ENCODE measurements at places on chromosomes 5 and 9. TPM values are rescaled to one million over a fixed set of nuclear protein-coding genes. Genes with fewer than 3 reads are reported as not detected.

DNA sequence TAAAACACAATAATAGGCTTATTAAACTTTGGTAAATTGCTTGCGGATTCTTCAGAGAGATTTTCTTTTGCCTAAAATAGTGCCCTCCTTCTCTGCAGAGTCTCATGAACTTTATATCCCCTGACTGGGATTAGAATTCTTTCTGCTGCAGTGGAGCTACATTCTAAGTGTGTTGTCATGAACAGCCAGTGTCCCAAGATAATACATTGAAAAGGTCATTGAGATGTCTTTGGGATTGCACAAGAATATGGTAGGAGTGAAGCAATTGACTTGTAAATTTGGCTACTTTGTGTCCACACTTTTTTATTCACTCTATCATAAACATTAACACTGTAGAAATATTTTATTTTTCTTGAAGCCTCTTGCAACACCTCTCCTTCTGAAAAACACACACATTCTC is 604.5 kb downstream of the GABRG2 start:
- DNase-seq: no peak

- DNase-seq: no peak
Observed at GRCh38 chr5:167582283-167582682, 709.2 kb upstream of the WWC1 start.

- DNase-seq: no peak
Observed at GRCh38 chr9:98780059-98780749, 16.2 kb downstream of the ANKS6 start.

DNA sequence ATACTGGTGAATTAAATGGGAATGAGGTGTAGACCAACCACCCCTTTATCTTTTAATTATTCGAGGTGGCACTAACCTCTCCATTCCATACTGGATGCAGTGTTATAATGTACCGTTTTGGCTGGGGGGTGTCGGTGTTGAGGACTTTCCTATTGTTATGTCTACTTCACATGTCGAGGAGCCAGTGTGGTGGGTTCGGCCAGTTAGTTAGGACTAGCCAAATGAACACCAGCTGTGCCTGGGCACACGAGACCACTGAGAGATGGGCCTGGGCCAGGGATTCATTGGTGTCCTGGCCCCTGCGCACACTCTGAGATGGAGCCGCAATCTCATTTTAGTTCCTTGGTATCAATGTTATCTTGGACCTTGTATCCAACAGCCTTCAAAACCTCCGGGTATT is 186.2 kb downstream of the CACNA1B start:
- DNase-seq: no peak

GRCh38 chr5:107517185-107518033 is 153.3 kb downstream of the EFNA5 start:
- DNase-seq: no peak

DNA sequence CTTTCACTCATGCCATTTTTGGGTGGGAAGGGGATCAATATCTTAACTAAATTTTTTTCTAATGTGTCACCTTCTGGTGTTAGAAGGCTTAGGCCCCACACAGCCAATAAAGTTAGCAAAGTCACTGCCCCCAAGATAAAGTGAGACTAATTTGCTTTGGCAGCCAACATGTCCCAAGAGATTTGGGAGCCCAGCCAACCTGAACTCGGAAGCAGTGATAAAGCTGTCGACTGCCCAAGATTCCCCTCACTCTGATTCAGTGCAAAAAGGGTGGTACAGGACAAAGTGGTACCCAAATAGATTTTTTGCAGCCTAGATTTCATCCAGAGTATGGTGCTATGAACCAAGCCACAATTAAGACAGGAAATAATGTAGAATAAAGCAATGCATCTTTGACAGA is 572.5 kb upstream of the ARRDC3 start:
- no peak for DNase-seq

DNA sequence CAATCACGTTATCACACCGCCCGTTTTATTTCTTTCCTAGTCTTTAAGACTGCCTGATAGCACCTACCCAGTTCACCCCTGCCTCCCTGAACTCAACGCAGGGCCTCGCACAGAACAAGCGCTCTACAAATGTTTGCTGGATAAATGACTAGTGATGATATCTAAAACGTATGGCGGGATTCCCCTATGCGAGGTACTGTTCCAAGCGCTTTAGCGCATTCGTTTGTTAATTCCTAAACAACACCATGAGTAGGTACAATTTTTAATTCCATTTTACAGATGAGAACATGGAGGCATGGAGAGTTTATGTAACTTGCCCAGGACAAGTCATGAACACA is 6.6 kb downstream of the POU4F3 start:
- no peak for DNase-seq

- peak; percentile 49 for DNase-seq
Observed at GRCh38 chr5:148831590-148832565, 5.5 kb downstream of the ADRB2 start.

GRCh38 chr9:90508940-90509339 is 133.7 kb downstream of the DIRAS2 start:
- DNase-seq: no peak

DNA sequence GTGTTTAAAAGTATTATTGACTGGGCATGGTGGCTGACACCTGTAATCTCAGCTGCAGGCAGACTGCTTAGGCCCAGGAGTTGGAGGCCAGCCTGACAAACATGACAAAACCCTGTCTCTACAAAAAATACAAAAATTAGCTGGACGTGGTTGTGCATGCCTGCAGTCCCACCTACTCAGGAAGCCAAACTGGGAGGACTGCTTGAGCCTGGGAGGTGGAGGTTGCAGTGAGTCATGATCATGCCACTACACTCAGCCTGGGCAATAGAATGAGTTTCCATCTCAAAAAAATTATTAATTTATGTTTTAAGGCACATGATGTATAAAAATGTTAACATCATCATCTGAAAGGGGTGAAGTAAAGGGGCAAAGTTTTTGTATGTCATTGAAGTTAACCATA is 49.7 kb upstream of the FNIP1 start:
- DNase-seq: no peak

- DNase-seq: no peak
Observed at GRCh38 chr5:133356984-133357421, 255.3 kb downstream of the FSTL4 start.

DNA sequence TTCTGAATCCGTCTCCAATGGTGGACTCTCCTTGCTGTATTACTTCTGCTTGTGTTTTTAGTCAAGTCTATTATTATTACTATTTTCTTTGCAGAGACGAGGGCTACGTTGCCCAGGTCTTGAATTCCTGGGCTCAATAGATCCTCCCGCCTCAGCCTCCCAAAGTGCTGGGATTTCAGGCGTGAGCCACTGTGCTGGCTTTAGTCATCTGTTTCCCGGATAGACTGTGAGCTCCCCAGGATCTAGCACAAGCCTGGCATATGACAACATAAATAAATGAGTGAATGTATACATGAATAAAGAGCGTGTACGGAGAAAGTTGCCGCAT is 439 bp upstream of the DDX46 start:
- DNase-seq: no peak

DNA sequence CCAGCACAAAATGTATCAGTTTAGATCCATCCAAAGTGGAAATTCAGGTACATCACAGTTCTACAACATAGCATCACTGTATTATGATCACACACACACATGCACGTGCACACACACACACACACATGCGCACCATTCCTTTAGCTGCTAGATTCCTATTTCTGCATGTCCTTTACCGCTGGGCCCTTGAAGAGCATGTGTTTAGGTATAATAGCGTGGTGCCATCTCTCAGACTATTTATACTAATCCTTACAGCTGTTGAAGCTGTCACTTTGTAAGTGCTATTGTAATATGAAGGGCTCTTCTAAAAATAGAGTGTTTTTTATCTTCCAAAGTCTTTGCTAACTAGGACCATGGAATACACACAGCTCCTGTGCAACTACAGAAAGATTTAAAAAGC is 308.8 kb upstream of the TRPC7 start:
- DNase-seq: no peak

- DNase-seq: peak; percentile 40
Observed at GRCh38 chr9:91839926-91840465, 110.0 kb downstream of the ROR2 start.

DNA sequence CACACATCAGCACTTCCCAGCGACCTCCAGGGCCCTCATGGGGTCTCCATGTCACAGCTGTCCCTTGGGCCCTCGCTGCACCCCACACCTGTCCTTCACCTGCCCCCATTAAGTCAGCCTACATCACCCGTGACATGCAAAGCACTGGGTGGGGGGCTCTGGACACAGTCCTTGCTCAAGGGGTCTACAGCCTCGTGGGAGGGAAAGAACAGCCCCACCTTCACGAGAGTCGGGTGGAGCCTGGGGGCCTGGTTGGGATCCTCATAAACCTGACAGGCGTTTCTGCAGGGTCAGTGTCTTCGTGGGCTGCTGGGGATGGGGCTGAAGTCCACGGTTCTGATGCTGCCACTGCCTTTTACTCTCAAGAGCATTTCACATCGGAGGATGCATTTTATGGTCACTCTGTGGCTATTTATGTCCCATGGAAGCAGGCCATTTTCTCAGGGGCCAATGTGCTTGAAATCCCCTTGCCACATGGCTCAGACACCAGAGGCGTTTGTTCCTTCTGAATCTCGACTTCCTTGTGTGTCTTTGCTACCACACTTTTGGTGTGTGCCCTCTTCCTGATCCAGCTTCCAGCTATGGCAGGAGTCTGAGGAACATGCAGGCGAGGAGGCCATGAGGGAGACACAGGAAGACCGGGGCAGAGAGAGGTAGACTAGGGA is at the start of gene OR2V1:
Gene OR2V1, minus strand, starts transcription at position 338 of the 665 bp plus-strand sequence. CDS start 5,865 bp downstream, outside the sequence.
- no peak for DNase-seq

DNA sequence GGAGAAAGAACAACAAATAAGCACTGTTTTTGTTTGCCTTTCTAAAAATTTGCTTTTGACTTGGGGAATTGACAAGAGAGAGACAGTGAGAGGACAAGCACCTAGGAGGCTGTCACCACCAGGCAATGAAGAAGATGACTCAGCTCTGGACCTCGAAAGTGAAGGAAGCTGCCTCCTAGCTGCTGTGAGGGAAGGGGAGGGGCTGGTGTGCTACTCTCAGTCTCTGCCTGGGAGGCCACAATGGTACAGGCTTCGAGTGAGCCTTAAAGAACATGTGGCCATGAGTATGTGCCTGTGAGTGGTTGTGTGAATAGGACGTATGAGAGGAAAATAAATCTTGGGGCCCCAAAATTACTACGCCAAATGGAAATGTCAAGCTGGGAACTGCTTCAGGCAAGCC is 7.1 kb upstream of the PLK2 start:
- DNase-seq: no peak

GRCh38 chr9:5375091-5375490 is 35.4 kb upstream of the RLN1 start:
- no peak for DNase-seq

- peak; percentile 49 for DNase-seq
Observed at GRCh38 chr9:137307255-137308056, 5.4 kb upstream of the NRARP start.

DNA sequence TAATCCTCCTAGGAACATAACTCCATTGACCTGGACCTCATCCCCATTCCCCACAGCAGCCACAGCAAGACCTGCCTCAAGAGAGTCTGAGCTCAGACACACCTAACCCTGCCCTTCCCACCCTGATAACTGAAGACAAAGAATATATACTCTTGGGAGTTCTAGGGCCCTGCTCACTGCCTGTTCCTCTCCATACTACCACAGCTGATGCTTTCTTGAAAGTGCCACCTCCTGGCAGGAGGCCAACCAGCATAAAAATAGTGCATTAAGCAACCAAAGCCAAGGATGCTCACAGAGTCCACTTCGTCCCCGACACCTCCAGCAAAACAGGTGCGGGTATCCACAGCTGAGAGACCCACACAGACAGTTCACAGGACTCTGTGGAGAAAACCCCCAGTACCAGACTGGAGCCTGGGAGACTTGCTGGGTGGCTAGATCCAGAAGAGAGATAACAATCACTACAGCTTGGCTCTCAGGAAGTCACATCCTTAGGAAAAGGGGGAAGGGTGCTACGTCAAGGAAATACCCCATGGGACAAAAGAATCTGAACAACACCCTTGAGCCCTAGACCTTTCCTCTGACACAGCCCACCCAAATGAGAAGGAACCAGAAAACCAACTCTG is 23.5 kb downstream of the FAM114A2 start:
- DNase-seq: no peak

- no peak for DNase-seq
Observed at GRCh38 chr9:116383936-116384335, 230.3 kb downstream of the PAPPA start.

DNA sequence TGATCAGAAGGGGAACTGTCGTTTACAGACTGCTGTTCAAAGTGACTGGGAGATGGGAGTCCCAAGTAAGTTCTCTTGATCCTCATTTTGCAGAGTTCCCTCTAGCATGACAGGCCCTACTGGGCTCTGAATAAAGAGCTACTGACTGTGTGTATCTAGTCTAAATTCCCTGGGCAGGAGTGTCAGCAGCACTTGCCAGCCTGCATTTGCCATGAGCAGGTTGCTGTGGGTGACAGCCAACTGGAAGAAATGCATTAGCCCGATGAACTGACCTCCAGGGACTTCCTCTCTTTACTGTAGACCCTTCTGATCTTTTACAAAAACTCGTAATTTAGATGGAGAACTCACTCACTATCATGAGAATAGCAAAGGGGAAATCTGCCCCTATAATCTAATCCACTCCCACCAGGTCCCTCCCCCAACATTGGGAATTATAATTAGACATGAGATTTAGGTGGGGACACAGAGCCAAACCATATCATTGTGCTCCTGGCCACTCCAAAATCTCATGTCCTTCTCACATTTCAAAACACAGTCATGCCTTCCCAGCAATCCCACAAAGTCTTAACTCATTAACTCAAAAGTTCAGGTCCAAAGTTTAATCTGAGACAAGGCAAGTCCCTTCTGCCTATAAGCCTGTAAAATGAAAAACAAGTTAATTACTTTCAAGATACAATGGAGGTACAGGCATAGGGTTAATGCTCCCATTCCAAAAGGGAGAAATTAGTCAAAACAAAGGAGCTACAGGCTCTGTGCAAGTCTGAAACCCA is 78.9 kb upstream of the CXCL14 start:
- no peak for DNase-seq

GRCh38 chr5:52922384-52922783 is 66.8 kb upstream of the ITGA2 start:
- DNase-seq: no peak

DNA sequence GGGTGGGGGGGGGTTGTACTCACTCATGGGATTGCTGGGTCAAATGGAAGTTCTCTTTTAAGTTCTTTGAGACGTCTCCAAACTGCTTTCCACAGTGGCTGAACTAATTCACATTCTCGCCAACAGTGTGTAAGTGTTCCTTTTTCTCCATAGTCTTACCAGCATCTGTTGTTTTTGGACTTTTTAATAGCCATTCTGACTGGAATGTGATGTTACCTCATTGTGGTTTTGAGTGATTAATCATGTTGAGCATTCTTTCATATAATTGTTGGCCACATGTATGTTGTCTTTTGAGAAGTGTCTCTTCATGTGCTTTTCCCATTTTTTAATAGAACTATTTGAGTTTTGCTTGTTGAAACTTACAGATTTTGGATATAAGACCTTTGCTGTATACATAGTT is 94.9 kb upstream of the PLPPR1 start:
- DNase-seq: no peak

- no peak for DNase-seq
Observed at GRCh38 chr9:72952914-72953313, at the start of gene ALDH1A1. ALDH1A1 (minus strand) TSS chr9:72953053; CDS start chr9:72953000, 53 bp downstream.

- DNase-seq: no peak
Observed at GRCh38 chr9:68470634-68471033, 70.0 kb downstream of the TMEM252 start.

- DNase-seq: no peak
Observed at GRCh38 chr9:133502112-133502511, 22.6 kb downstream of the MYMK start.

GNA14 gene
- total RNA-seq: 12.4 TPM

PCDHGC3 gene
- 52.6 TPM for total RNA-seq

SLC38A9 gene
- 29.1 TPM for total RNA-seq

KCNIP1 gene
- not detected for total RNA-seq

LCN10 gene
- total RNA-seq: 40.6 TPM

DNAH5 gene
- 13.3 TPM for total RNA-seq

SEMA5A gene
- total RNA-seq: 57.0 TPM

OR13D1 gene
- total RNA-seq: not detected

SH3GL2 gene
- total RNA-seq: 1.2 TPM
